Daoy (cell line): ENCODE measurements at places on chromosomes 13 and 19. TPM values are rescaled to one million over a fixed set of nuclear protein-coding genes. Genes with fewer than 3 reads are reported as not detected.

DNA sequence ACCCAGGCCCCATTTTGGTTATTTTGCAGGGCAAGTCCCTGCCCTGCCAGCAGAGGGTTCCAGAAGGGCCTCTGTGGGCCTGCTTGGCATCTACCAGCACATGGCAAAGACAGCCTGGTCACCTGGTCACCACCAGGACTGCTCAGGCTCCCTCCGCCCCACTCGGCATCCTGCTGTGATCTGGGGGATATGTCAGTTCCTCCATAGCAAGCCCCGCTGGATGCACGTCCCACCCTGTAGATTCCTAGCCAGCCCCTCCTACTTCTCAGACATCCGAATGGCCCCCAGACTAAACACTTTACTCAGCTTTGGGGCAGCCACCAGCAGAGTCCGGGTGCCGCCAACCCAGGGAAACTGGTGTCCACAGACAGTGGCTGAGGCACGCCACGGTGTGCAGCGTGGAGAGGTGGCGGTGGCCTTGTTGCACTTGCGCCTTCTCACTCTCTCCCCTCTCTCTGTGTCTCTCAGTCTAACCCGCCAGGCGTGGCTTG is 31.8 kb upstream of the USE1 start:
- DNase-seq: no peak

Gene IGSF23
- not detected in 2 replicates for total RNA-seq

DNA sequence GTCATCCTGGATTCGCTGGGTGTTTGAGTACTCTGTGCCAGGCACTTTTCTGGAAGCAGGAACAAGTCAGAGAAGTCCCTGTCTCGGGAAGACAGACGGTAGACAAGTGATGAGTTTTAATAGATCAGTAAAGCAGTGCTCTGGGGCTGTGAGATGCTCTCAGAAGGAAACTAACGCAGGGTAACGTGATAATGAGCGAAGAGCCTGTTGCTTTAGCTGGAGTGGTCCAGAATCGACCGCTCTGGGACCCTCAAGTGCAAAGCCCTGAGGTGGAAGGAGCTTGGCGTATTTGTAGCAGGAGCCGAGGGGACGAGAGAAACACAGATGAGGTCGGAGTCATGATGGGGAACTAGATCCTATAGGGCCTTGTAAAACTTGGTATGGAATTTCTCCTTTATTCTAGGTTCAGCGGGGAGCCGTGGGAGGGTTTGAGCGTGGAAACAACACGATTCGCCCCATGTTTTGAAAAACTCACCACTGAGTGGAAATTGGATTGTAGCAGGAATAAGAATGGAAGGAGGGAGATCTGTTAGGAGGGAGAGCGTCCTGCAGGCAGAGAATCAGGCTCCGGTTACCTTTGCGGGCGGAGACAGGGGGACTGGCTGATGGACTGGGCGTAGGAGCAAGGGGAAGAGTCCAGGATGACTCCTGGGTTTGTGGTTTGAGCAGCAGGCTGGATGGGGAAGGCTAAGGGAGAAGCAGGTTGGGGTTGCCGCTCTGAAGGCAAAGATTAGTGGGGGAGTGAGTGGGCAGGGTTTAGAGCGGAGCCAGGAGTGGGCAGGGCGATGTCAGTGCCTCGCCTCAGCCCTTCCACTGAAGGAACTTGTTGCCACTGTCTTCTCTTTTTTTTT is 763 bp downstream of the POLD1 start:
- DNase-seq: peak; percentile 47

- peak; percentile 54 for DNase-seq
Measured at GRCh38 chr19:934865-935479, 9.1 kb downstream of the ARID3A start.

GRCh38 chr19:53870485-53870844 is 2.8 kb downstream of the MYADM start:
- DNase-seq: no peak

DNA sequence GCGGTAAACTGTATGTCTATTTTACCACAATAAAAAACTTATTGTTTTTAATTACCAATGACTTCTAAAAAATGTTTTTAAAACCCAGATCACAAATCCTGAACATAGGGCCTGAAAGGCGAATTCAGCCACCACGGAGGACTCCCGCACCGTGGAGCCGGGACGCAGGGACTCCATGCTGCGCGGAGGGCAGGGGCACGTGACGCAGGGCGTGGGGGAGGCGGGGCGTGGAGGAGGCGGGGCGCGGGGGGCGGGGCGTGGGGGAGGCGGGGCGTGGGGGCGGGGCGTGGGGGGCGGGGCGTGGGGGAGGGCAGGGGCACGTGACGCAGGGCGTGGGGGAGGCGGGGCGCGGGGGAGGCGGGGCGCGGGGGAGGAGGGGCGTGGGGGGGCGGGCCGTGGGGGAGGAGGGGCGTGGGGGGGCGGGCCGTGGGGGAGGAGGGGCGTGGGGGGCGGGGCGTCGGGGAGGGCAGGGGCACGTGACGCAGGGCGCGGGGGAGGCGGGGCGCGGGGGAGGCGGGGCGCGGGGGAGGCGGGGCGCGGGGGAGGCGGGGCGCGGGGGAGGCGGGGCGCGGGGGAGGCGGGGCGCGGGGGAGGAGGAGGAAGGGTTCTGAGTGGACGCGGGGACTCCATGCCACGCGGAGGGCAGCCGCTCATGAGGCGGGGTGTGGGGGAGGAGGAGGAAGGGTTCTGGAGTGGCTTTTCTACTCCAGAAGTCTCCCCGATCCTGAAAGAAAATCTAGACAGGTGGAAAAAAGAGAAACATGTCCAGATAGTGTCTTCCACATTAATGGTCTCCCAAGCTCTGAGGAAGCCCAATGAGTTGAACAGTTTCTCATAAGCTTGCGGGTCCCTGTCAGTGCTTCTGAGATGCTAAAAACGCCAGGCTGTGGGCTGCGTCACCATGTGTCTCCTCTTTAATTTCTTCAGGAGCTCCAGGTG is 4.4 kb upstream of the PROZ start:
- DNase-seq: peak; percentile 66

DNA sequence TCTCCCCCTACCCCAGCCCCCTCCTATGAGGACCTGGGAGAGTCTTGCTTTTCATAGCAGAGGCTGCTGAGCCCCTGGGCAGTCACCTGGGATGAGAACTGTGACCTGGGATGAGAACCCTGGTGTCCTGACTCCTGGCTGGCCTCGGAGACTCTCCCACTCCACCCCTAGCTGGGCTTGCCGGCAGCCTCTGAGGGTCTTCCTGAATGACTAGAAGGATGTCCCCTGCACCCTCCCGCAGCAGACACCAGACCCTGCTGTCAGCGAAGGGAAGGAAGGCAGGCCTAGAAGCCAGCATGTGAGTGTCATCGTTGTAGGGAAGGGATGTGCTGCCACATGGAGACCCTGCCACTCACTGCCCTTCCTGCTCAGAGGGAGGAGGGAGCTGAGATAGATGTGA is 203.4 kb upstream of the ZNF536 start:
- no peak for DNase-seq

- DNase-seq: peak; percentile 51
Measured at GRCh38 chr13:42405665-42406390, 133.9 kb downstream of the AKAP11 start.

DNA sequence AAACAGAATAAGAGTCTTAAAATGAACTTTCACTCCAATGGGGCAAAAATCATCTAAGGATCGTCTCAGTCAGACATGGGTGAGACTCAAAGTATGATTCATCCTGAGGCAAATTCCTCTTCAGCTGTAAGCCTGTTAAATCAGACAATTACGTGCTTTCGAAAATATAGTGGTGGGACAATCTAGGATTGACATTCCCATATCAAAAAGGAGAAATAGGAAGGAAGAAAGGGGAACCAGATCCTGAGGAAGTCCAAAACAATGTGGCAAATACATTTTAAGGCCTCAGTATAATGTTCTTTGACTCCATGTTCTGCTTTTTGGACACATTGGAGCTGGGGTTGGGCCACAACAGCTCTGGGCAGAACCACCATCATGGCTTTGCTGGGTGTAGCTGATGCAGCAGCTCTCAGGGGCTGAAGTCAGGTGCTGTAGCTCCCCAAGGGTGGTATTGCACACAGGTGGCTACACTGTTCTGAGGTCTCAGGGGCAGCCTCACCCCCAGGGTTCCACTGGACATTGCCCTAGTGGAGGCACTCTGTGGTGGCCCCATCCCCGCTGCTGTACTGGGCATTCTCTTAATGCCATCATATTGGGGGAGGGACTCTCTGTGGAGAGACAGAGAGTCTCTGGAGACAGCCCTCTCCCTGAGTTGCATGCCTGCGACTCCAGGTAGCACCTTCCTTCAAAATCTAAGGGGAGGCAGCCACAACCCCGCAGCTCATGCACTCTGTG is 5.7 kb upstream of the FPR3 start:
- DNase-seq: peak; percentile 23

- peak; percentile 30 for DNase-seq
Measured at GRCh38 chr13:40777166-40777808, 6.3 kb upstream of the MRPS31 start.

Gene SMIM7
- total RNA-seq: 167 and 170 TPM in 2 replicates

- DNase-seq: no peak
Measured at GRCh38 chr13:20408181-20408580, 117.5 kb downstream of the CRYL1 start.

GRCh38 chr19:54517483-54517882 is 14.9 kb downstream of the LAIR2 start:
- peak; percentile 90 for DNase-seq

Gene PROZ
- total RNA-seq: not detected in 2 replicates

DNA sequence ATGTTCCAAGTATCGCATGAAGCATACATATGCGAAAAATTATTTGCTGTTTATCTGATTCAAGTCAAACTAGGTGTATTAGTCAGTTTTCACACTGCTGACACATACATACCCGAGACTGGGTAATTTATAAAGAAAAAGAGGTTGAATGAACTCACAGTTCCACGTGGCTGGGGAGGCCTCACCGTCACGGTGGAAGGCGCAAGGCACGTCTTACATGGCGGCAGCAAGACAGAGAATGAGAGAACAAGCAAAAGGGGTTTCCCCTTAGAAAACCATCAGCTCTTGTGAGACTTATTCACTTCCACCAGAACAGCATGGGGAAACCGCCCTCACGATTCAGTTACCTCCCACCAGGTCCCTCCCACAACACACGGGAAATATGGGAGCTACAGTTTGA is 13.0 kb upstream of the PROZ start:
- DNase-seq: no peak

- DNase-seq: no peak
Measured at GRCh38 chr13:41501281-41501680, 43.9 kb downstream of the RGCC start.

Gene TTC9B
- not detected in 2 replicates for total RNA-seq

Gene NPHS1
- not detected in 2 replicates for total RNA-seq

- peak; percentile 21 for DNase-seq
Measured at GRCh38 chr13:34657716-34658115, 284.4 kb upstream of the NBEA start.

Gene ZNF541
- not detected in 2 replicates for total RNA-seq

GRCh38 chr19:34969721-34970120 is 5.7 kb upstream of the ZNF792 start:
- DNase-seq: no peak

Gene TMEM59L
- total RNA-seq: 0.17 TPM in 1 of 2 replicates, not detected in the other

Gene PODNL1
- not detected in 2 replicates for total RNA-seq

GRCh38 chr13:22235285-22235949 is 564.5 kb downstream of the FGF9 start:
- peak; percentile 76 for DNase-seq

Gene PCSK4
- total RNA-seq: 0.11 and 1.3 TPM in 2 replicates

DNA sequence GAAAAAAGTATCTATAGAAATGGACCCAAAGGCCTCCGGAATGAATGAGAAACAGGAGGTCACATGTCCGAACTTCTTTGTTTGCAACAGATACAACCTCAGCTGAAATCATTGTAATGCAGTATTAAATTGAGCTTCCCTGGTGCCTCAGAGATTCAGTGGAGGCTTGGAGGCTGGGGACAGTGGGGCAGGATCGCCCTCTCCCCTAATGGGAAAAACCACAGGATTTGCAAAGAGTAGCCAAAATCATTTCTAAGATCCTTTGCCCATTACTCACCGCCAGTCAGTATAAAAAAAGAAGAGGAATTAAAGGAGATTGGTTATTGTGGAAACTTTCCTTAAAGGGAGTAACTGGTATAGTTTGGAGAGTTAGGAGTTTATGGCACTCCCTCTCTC is 30.4 kb upstream of the IRS2 start:
- DNase-seq: peak; percentile 25

Gene TBXA2R
- 0.39 TPM in 1 of 2 replicates, not detected in the other for total RNA-seq

Gene ZNF175
- 2.0 and 4.5 TPM in 2 replicates for total RNA-seq

Gene KRTDAP
- not detected in 2 replicates for total RNA-seq

- DNase-seq: peak; percentile 37
Measured at GRCh38 chr13:30805603-30806011, 70.3 kb downstream of the ALOX5AP start.

GRCh38 chr13:106182404-106182803 is 353.1 kb downstream of the EFNB2 start:
- DNase-seq: peak; percentile 88

GRCh38 chr13:55106509-55106908 is 2034.2 kb upstream of the PRR20A start:
- DNase-seq: no peak

- DNase-seq: no peak
Measured at GRCh38 chr19:35558400-35559280, 4.8 kb downstream of the ATP4A start.

DNA sequence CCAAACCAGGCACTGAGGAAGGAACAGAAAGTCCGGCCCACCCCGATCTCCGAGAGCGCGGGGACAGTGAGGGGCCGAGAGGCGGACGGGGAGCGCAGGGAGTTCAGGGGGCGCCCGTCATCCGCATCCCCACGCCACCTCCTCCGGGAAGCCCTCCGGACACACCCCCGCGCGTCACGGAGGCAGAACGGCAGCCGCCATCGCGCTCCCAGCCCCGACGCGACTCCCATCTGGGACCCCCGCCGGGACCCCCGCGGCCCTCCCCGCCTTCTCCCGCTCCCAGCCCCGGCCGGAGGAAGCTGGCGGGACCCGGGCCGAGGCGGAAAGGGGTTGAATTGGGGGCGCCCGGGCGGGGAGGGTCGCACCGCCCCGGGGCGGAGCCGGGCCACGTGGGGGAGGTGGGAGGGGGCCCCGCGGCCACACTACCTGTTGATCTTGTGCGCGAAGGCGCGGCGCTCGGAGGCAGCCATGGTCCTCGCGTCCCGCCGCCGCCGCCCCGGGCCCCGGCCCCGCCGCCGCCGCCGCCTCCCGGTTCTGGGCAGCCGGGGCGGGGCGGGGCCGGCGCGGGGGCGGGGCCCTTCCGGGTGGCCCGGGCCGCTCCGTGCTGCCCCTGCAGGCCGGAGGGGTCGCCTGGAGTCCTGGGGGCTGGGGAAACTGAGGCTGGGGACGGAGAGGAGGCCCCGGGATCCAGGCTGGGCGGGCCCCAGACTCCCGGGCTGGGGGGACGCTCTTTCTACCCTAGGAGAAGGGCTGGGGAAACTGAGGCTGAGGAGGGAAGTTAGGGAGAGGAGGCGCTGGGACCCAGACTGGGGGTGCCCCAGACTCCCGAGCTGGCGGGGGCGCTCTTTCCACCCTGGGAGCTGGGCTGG is at the start of gene DOCK6:
TSS of gene DOCK6 (minus strand) at position 554 of the 869 bp plus-strand sequence. CDS start at position 470, 84 bp downstream.
- DNase-seq: peak; percentile 49

- no peak for DNase-seq
Measured at GRCh38 chr13:25453850-25454365, 82.1 kb downstream of the ATP8A2 start.
